Bone marrow (tissue), 2 donors: ENCODE measurements at places on chromosomes 6 and 20.

DNA sequence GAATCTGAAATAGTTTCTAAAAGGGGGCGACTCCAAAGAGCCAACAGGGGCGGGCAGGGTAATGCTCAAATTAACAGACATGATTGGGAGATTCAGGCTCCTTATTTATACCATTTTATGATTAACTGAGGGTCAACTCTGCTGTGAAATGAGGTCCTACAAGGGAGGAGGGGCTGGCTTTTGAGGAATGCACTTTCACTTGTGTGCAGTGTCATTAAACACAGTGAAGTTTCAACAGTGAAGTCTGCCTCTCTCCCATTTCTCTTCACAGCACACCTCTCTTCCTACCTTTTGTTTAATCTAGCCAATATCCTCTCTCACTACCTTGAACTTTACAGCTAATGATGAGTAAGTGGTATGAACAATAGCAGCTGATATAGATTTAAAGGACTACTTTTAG, 557.3 kb upstream of the CITED2 start:
- DNase-seq: no peak

- DNase-seq: no peak
Observed at GRCh38 chr6:160831739-160832138, 129.7 kb downstream of the PLG start.

DNA sequence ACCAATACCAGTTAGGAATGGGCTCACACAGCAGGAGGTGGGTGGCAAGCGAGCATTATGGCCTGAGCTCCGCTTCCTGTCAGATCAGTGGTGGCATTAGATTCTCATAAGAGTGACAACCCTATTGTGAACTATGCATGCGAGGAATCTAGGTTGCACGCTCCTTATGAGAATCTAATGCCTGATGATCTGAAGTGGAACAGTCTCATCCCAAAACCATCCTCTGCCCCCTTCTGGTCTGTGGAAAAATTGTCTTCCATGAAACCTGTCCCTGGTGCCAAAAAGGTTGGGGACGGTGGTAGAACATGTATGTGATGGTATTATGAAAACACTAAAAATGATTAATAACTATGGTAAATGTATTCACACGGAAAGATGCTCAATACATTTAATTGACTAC, 99.7 kb upstream of the HIVEP1 start:
- no peak for DNase-seq

GRCh38 chr6:14595751-14596150, 478.2 kb downstream of the CD83 start:
- DNase-seq: no peak
